ENCODE measurements at places on chromosomes 16 and 17. TPM values are rescaled to one million over a fixed set of nuclear protein-coding genes. Genes with fewer than 3 reads are reported as not detected.

TP53TG3F gene
- 0.06 TPM for total RNA-seq

IRF8 gene
- 0.41 TPM for total RNA-seq

NPIPB2 gene
- 1.5 TPM for total RNA-seq

DVL2 gene
- 47.2 TPM for total RNA-seq

CCDC200 gene
- 0.14 TPM for total RNA-seq

AOC3 gene
- total RNA-seq: 0.86 TPM

Measured in A549 treated with dexamethasone at 1 μM for 4 hours (cell line).